ENCODE measurements at places on chromosomes 3 and 15. TPM values are rescaled to one million over a fixed set of nuclear protein-coding genes. Genes with fewer than 3 reads are reported as not detected.

GRCh38 chr3:108951820-108952501 lies 1.7 kb downstream of the GUCA1C start:
- no peak for DNase-seq

The CACNA2D3 gene
- total RNA-seq: 0.43 TPM

DNA sequence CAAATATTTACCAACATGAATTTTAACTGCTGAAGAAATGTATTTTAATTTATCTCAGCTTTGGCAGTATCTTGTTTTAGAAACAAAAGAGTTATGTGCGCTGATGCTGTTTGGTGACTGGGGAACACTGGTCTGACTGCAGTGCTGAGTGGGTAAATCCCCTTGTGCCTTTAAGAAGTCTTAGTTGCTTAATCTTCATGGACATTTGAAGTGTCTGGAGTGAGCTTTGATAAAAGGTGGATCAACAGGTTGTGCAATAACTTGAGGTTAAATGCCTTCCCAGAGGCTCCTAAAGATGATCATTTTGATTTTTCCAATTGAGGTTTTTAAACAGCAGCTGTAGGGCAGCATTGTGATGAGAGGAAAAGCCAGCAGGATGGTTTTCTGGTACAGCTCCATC lies 68.7 kb downstream of the TP63 start:
- DNase-seq: no peak

DNA sequence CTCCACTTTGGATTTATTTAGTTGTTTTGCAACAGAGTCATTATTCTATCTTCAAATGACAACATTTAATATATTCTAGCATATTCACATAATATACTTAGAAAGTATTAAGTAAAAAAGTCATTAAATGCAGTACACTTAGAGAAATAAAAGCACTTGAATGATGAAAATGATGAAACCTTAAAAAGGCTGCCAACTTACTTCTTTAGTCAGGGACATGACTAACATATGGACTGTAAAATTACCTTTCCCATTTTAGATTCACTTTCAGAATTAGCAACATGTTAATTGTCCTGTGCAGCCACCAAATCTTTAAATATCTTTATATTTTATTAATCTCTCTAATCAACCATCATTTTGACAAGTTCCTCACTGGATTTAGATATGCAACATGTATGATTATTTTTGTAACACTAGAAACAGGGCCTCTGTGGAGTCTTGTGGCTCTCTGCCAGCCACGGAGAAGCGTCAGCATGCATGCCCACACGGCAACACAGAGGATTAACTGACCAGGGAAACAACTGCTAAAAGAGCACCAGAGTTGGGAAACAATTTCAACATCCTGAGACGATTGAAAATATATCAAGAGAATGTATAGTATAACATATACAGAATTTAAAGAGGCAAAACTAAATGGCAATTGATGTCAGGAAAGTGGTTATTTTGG lies 95.7 kb downstream of the ANO10 start:
- DNase-seq: no peak

- DNase-seq: no peak
These were observed 170.9 kb upstream of the CADPS start for GRCh38 chr3:63046152-63046551.

GRCh38 chr3:17261627-17262369 lies 377.0 kb downstream of the PLCL2 start:
- DNase-seq: no peak

- no peak for DNase-seq
These were observed 483.7 kb upstream of the DPH6 start for GRCh38 chr15:36029606-36030210.

DNA sequence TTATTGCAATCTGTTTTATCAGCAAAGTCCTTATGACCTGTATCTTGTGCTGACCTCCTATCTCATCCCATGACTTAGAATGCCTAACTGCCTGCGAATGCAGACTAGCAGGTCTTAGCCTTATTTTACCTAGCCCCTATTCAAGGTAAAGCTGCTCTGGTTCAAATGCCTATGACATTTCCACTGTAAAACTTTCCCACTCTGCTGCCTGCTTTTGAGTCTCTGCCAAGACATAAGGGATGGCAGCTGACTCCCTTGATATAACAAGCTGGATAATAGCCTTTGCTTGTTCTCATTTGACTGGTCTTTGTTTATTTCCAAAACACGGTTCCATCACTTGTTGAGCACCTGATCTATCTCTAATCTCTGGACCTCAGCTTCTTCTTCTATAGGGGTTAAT lies 131.9 kb upstream of the STRIT1 start:
- DNase-seq: no peak

The HRG gene
- total RNA-seq: not detected

The MORC1 gene
- not detected for total RNA-seq

DNA sequence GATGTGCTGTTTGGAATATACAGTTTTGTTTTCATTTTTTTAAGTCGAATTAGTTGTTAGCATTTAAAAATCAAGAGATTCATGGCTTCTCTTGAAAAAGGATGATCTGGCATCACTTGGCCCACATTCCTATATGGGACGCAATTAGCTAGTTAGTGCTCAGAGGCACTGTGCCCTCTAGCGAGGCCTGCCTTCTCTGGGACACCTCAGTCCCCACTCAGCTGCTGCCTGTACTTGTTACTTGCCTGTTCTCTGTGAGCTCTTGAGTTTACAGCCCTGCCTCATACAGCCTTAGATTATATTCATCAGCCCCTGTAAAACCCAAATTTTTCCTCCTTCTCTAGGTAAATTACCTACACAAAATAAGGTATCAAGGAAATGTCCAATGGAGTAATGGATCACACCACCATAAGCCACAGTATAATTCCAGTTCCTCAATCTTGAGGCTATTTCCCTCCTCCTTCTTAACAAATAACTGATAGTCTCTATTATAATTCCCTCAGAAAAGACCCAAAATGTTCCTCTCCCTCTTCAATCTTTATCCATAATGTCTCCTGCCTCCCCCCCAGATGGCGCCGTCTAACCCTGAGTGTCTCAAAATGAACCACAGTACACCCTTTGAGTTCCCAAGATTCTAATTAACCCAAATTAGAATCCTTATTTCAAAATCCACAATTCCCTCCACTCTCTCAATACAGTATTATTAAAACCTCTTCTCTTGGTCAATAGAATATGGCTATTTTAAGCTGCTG lies 2.7 kb downstream of the ZMAT3 start:
- peak; percentile 51 for DNase-seq

The TJP1 gene
- 98.1 TPM for total RNA-seq

- no peak for DNase-seq
These were observed 18.7 kb upstream of the GADL1 start for GRCh38 chr3:30913176-30913575.

GRCh38 chr3:11459186-11459824 lies 184.4 kb downstream of the VGLL4 start:
- DNase-seq: no peak

- no peak for DNase-seq
These were observed 56.3 kb upstream of the CHD2 start for GRCh38 chr15:92843814-92844213.

GRCh38 chr3:29291260-29291981 lies 10.6 kb downstream of the RBMS3 start:
- no peak for DNase-seq

DNA sequence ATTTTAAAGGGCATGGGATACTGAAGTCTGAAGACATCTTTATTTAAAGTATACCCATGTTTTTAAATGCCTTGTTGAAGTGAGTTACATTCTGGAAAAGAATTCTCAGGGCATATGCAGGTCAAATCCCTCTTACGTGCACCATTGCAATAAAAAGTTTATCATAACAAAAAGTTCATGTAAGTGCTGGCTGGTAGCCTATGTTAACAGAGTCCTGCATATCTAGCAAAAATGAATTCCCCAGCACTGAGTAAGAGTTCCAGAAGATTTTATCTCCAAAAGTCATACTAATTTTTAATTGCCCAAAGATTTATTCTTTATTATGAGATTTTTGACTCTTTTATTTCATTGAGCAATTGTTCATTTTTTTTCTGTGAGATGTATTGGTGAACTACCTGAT lies 104.7 kb upstream of the ROBO1 start:
- no peak for DNase-seq

The CFAP20DC gene
- 14.0 TPM for total RNA-seq

DNA sequence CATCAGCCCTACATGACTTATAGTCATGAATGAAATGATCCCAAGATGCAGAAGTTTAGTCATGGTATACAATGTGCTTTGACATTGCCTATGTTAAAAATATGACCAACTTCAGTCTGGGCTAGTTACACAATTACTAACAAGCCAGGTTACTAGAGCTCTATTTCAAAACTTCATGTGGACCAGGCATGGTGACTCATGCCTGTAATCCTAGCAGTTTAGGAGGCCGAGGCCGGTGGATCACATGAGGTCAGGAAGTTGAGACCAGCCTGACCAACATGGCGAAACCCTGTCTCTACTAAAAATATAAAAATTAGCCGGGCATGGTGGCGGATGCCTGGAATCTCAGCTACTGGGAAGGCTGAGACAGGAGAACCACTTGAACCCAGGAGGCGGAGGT lies 613.0 kb downstream of the CADM2 start:
- no peak for DNase-seq

GRCh38 chr15:28114721-28115622 lies 15.9 kb upstream of the OCA2 start:
- no peak for DNase-seq

The GCSAM gene
- not detected for total RNA-seq

DNA sequence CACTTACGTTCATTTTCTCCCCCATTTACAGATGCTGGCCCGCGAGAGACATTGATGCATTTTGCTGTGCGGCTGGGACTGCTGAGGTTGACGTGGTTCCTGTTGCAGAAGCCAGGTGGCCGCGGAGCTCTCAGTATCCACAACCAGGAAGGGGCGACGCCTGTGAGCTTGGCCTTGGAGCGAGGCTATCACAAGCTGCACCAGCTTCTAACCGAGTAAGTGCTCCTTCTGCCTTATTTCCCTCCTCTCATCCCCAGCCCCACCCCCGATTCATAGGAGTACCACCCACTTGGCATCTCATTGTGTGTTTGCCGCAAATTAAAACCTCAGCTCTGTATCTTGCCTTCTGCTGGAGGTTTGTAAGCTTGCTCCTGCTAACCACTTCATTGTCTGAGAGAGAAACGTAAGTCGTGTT lies 163.3 kb downstream of the AKAP13 start:
- DNase-seq: no peak

The P2RY14 gene
- not detected for total RNA-seq

GRCh38 chr3:111577798-111578685 lies 17.1 kb downstream of the ZBED2 start:
- peak; percentile 43 for DNase-seq

DNA sequence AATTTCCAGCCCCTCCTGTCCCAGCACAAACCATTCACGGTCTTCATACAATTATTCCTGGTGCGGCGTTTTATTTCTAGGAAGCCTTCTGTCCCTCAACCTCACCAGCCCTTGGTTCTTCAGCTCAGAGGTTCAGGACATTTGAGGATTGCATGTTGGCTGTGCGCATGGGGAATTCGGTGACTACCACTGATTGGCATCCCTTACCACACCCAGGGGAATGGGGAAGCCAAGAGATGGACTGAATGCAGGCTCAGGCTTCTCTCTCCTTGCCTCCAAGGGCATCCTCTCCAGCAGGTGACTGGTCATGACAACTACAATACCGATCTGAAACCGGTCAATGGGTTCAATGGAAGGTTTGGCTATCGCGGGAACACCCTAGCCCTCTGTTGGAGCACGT lies 153.8 kb downstream of the MTHFS start:
- DNase-seq: no peak

GRCh38 chr3:42960786-42961185 lies 18.3 kb upstream of the GASK1A start:
- DNase-seq: no peak

The PEX5L gene
- 0.90 TPM for total RNA-seq

GRCh38 chr3:126147932-126148683 lies 32.3 kb downstream of the ALDH1L1 start:
- DNase-seq: no peak

The VPS39 gene
- total RNA-seq: 55.3 TPM

- DNase-seq: no peak
These were observed 30.3 kb downstream of the IL12A start for GRCh38 chr3:160018959-160019358.

- DNase-seq: no peak
These were observed 85.9 kb downstream of the FAIM start for GRCh38 chr3:138694287-138695007.

The TRH gene
- total RNA-seq: 0.19 TPM

GRCh38 chr3:150960708-150961684 lies 11.5 kb downstream of the CLRN1 start:
- no peak for DNase-seq

GRCh38 chr3:104520228-104520655 lies 846.5 kb upstream of the ALCAM start:
- no peak for DNase-seq

GRCh38 chr3:142904639-142905436 lies 16.0 kb upstream of the PCOLCE2 start:
- peak; percentile 20 for DNase-seq

GRCh38 chr3:133514418-133514817 lies 59.1 kb upstream of the CDV3 start:
- DNase-seq: no peak

The OXTR gene
- 3.9 TPM for total RNA-seq

The ZNF385D gene
- 1.9 TPM for total RNA-seq

The BMF gene
- total RNA-seq: 8.0 TPM

GRCh38 chr15:60572541-60573421 lies 93.8 kb upstream of the ICE2 start:
- no peak for DNase-seq

DNA sequence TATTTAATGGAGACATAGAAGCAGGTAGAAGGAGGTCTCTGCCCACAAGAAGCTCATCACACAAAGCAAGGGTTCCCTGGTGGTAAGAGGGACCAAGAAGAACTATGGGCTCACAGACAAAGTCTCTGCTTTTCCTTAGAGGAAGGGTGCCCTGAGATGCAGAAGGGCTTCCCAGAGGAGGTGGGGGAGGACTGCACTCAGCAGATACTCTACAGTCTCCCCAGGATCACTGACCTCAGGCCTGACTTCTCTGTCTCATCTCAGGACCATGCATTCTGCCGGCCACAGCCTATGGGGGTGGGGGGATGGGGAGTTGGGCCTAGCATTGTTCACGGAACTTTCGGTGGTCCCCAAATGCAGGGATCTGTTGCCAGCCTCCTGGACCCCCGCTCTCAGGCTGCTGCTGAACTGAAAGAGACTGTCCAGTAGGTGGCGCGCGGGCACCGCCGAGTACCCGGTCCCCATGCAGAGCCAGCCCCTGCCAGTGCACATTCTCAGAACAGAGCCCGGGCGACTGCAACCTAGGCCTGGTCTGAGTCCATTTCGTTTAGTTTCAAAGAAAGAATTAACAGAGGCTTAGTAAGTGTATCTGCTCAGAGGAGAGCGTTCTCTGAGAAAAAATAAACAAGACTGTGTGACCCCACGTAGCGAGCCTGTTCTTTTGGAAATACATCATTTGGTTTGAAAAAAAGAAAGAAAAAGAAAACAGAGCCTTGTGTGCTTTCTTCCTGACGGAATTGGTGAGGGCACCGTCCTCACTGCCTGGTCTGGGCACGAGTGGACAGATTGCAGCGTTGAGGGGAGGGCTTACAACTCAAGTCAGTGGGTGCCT lies 74.1 kb downstream of the LRTM1 start:
- DNase-seq: peak; percentile 91

The ITIH1 gene
- not detected for total RNA-seq

GRCh38 chr3:36911990-36912804 lies 32.7 kb downstream of the TRANK1 start:
- no peak for DNase-seq

GRCh38 chr15:71312731-71313460 lies 197.6 kb downstream of the THSD4 start:
- no peak for DNase-seq

The PAK2 gene
- total RNA-seq: 38.1 TPM

- no peak for DNase-seq
These were observed 776.9 kb upstream of the ARPP21 start for GRCh38 chr3:34862456-34862855.

The SLC38A3 gene
- total RNA-seq: 0.77 TPM
